ENCODE measurements at places on chromosomes 13 and 19.

DNA sequence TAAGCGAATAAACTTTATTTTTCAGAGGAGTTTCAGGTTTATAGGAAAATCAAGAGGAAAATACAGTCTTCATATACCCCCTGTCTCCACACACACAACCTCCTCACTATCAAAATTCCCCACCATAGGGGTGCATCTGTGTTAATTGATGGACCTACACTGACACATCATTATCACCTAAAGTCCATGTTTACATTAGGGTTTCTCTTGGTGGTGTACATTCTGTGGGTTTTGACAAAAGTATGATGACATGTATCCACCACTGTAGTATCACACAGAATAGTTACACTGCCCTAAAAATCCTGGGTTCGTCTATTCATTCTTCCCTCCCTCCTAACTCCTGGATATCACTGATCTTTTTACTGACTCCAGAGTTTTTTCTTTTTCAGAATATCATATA, 654.2 kb downstream of the UQCRFS1 start:
- DNase-seq, result no peak

- DNase-seq, result no peak
Measured at GRCh38 chr13:57739543-57740190, 108.1 kb downstream of the PCDH17 start.

GRCh38 chr19:8174706-8175105, 25.3 kb upstream of the FBN3 start:
- DNase-seq, result no peak

DNA sequence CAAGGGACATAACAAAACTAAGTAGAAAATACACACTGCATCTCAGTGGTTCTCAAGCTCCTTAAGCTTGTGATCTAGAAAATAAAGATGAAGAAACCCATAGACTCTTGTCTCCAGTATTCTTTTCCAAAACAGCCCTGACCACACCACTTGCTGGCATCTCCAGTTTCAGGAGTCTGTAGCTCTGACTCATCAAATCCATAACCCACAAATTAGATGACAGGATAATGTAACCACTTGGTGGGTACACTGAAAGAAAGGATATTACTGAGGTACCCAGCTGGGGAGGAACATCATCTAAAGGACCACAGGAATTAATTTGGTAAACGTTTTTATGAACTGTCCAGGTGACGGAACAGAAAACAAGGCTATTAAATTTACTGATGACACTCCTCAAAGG, 214.7 kb downstream of the VWA8 start:
- DNase-seq, result peak; percentile 42

DNA sequence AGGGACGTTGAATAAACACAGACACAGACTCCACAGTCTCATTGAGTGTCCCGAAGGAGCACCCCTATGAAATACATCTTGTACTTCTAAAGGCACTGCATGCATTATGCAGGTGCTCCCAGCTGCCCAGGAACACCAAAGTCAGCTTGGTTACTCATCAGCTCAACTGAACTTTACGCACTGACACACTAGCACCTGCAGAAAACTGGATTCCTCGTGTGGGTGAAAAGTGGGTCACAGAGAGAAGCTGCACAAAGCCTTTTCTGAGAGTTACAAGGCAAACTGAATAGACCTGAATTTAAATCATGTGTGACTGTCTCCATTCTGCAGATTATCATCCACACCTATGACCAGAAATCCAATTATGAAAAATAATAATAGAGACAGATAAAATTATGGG, 527.5 kb upstream of the NBEA start:
- DNase-seq, result no peak

DNA sequence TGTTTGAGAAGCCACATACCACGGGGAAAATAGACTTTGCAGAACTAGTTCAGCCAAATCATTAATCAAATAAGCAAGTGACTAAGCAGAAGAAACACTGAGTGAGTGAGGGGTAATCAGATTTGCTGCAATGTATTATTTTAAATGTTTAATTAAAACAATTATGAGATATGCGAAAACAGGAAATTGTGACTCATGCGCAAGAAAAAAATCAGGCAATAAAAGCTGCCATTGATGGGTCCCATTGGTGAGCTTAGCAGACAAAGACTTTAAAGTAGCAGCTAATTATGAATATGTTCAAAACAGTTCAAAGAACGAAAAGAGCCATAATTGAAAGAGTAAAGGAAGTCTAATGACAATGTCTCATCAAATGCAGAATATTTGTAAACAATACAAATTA, 644.1 kb downstream of the GPC5 start:
- DNase-seq, result no peak

- no peak for DNase-seq
Measured at GRCh38 chr19:6801485-6802086, 29.1 kb downstream of the VAV1 start.

DNA sequence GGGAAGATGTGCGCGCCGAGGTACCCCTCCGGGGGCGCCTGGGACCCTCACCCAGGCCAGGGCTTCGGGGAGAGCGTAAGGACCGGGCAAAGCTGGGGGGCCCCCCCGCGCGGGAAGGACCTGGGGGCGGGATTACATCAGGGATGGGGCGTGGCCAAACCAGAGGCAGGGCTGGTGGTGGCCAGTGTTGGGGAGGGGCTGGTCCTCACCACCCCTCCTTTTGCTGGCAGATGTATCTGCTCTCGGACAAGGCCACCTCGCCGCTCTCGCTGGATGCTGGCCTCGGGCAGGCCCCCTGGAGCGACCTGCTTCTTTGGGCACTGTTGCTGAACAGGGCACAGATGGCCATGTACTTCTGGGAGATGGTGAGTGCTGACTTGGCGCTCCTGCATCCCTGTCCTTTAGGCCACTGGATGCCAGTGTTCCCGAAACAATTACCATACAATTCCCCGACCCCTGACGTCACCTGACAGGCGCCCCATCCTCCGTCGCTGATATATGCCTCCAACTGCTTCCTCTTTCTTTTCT, 25.3 kb downstream of the TRPM4 start:
- DNase-seq, result no peak

DNA sequence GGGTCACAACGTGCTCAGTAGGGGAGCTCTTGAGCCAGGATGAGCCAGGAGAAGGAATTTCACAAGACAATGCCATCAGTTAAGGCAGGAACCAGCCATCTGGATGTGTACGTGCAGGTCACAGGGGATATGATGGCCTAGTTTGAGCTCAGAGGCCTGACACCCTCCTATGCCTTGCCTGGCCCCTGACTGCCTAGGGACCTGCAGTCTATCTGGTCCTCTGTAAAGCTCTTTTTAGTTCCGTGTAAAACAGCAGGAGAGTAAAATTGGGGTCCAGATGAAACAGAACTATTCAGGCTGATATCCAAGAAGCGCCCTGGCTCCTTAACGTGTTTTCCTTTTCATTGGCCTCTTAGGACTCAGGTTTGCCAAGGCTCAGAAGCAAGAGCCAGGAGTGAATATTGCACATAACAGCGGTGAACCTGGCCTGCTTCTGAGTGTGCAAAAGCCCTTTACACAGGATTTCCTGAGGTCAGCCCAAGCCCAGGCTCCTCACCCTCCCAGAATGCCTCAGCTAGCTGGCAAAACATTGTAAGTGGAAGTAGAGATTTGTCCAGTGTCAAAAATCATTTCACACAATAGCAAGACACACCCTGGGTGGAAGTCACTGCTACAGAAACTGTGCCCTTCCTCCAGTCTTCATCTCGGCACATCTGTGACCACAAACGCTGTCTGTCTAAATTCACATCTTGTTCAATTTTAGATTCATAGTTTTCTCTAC, 777.2 kb downstream of the UQCRFS1 start:
- DNase-seq, result no peak

GRCh38 chr13:109740121-109740520, 46.3 kb downstream of the IRS2 start:
- no peak for DNase-seq

DNA sequence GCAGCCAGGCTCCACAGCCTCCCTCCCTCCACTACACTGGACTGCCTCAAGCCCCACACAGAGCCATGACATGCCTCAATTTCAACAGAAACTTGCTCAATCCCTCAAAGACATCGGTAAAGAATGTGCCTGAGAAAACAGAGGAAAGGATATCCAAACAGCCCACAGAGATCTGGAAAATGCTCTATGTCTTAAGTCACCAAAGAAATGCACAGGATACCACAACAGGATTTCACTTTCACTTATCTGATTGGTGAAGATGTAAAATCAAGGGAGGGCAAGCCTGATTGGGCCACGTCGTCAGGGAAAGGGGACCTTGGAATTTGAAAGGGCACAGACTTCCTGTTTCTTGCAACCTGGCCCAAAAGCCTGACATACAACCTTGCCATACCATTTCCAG, 14.2 kb downstream of the CACNA1A start:
- peak; percentile 89 for DNase-seq

GRCh38 chr13:79389026-79389425, 17.0 kb downstream of the RBM26 start:
- no peak for DNase-seq

GRCh38 chr19:6754136-6754535, 13.1 kb downstream of the SH2D3A start:
- no peak for DNase-seq

- no peak for DNase-seq
Measured at GRCh38 chr19:56071151-56071550, 49.9 kb downstream of the ZNF787 start.

GRCh38 chr19:3320354-3320670, 46.1 kb upstream of the NFIC start:
- no peak for DNase-seq

GRCh38 chr19:2096034-2096479, at the start of gene MOB3A:
Gene MOB3A, minus strand, starts transcription at chr19:2096326. Its CDS starts 17,766 bp downstream, at chr19:2078560.
- DNase-seq, result peak; percentile 51

DNA sequence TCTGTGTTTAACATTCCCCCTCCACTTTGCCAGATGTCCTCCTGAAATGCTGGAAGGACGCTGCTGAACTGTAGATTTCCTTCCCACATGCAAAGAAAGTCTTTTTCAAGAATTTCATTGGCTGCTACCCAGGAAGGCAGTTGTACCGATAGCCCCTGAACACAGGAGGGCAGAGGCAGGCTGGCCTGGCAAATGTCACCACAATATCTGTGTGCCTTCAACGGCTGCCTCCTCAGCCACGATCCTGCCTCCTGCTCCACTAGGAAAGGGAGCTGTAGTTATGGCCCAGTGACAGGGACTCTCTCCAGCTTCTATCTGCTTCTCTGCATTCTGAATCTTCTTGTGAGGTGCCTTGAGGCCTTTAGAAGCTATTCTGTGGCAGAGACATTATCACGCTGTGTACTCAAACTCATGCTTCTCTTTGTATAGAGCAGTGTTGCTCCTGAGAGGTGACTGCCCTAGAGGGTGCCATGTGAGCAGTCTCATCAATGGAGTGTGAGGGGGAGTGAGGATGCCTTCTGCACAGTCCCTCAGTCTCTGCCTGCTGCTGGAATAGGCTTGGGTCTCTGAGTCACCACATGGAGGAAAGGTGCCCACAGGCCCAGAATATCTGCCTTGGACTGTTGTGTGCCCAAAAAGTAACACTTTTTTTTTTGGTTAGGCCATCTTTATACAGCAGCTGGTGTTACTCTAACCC, 279.8 kb downstream of the DNAJC15 start:
- DNase-seq, result no peak

DNA sequence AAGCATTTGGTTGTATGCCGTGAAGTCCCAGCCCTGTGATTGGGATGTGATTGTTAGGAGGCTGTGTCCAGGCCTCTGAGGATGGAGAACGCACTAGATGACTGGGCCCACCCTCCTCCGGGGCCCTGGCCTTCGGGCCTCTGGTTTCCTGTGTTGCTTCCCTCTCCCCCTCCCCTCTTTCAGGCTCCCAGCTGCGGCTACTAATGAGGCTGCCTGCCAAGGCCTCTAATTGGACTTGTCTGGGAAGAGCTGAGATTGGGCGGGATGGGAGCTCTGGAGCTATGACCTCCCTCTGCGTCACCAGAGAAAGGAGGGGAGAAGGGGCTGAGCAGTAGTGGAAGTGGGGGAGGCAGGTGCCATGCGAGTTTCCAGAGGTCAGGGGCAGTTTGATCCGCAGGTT, 9.9 kb downstream of the PTH2 start:
- no peak for DNase-seq

DNA sequence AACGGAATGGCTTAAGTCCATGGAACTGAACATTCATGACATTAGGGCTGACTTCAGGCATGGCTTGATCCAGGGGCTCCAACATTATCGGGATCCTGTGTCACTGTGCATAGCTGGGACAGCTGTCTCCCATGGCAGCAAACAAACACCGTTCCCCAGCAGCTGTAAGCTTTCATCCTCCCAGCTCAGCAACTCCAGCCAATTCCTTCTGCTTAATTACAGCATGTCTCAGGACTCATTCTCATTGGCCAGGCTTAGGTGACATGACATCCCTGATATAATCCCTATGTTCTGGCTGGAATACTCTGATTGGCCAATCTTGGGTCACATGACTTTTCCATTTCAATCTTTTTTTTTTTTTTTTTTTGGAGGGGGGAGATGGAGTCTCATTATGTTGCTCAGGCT, 10.9 kb upstream of the TLE5 start:
- peak; percentile 27 for DNase-seq

GRCh38 chr13:30346789-30347167, 39.4 kb upstream of the KATNAL1 start:
- DNase-seq, result no peak

DNA sequence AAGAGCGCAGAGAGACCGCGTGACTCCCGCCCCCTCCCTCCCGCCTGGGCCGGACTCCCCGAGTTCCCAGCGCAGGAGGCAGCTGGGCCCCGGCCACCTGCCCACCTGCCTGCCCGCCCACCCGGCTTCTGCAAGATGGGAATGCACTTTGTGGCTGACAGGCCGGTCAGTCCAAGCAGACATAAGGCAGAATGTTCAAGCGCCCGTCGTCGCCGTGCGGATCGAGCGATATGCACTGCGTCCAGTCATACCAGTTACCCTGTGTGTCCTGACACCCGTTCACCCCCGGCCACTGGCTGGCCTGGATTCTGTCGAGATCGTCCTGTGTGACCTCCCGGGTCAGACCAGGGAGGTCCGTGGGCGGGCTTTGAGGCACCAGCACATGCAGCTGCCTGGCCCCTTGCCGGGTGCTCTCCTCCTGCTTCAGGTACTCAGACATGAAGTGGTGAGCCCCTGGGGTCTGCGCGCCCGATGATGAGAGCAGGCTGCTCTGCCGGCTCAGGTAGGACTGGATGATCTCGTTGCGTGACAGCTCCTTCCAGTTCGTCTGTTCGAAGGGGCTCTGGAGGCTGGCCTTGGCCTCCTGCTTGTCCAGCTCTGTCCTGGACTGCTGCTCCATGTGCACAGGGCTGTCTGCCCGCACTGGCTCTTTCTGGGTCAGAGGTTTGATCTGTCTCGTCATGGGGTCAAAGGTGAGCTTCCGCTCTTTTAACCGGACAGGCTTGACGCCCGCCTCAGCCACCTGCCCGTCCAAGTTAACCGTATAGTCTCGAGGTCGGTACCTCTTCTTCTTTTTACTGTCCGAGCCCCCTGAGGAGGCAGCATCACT, 3.9 kb upstream of the SLC35E1 start:
- no peak for DNase-seq

DNA sequence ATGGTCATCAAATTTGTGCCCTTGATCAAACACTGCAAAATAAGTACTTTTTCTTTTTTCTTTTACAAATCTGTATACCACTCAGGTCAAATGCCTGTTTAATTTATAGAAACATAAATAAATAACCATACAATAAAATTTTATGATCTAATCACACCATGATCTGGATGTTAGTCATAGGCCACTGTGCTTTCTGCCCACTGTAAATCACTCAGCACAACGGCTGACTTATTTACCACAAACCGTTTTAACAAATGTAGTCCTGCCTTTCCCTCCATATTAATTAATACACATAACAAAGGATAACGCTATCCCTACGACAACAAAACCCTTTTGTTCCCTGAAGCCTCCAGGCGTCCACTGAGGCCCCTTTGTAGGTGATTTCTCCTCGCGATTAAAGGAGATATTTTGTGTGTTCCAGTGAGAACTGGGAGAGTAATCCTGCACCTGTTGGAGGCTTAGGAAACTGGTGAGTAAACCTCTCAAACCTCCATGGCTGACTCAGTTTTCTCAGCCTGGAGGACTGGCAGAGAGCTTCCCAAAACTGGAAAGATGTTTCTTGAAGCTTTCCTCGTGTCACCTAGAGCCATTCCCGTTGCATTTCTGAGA, 477.1 kb upstream of the SGCG start:
- no peak for DNase-seq
